ENCODE measurements at places on chromosomes 2 and 18.

- no peak for DNase-seq
Observed at GRCh38 chr2:65754219-65754618, 321.8 kb upstream of the SPRED2 start.

DNA sequence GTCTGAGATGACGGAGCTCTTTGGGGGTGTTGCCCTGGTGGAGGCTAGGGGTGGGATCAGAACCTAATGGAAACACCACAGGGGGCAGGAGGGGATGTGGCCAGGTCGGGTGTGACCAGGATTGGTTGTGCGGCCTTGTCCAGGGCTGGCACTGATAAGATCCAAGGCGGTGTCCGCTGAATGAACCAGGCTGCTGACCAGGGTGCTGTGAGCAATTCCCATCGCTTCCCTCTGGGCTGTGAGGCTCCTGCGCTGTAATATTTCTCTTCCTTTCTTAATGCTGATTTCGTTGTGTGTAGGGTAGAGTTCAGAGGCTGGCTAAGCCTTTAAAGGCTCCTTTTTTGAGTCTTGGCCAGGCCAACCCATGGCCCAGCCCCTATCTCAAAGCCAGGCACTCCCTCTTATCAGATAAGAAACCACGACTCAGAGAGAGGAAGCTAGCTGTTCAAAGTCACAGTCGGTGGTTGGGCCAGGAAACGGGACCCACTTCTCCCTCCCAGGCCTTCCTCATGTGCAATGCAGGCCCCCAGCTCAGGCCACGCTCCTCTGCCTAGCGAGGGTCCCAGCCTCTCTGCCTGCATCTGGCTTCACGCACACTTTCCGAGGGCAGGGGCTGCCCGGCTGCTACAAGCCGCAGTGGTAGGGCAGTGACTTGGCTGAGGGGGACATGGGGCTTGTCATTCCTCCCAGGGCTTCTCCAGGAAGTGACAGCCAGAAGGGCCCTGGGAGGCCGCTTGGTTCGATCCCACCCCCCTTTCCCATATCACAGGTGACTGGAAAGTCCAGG is 26.0 kb upstream of the FOSL2 start:
- no peak for DNase-seq

DNA sequence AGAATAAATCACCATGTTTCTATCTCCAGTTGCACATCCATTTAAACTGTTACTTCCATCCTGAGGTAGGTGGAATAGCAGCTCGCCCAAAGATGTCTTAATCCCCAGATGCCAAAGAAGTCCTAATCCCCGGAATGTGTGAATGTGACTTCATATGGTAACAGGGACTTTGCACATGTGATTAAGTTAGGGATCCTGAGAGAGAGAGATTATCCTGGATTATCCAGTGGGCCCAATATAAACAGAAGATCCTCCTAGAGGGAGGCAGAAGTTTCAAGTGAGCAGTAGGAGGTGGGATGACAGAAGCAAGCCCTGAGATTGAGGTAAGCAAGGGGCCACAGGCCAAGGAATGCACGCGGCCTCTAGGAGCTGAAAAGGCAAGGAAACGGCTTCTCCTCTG is 19.8 kb downstream of the CREG2 start:
- no peak for DNase-seq

DNA sequence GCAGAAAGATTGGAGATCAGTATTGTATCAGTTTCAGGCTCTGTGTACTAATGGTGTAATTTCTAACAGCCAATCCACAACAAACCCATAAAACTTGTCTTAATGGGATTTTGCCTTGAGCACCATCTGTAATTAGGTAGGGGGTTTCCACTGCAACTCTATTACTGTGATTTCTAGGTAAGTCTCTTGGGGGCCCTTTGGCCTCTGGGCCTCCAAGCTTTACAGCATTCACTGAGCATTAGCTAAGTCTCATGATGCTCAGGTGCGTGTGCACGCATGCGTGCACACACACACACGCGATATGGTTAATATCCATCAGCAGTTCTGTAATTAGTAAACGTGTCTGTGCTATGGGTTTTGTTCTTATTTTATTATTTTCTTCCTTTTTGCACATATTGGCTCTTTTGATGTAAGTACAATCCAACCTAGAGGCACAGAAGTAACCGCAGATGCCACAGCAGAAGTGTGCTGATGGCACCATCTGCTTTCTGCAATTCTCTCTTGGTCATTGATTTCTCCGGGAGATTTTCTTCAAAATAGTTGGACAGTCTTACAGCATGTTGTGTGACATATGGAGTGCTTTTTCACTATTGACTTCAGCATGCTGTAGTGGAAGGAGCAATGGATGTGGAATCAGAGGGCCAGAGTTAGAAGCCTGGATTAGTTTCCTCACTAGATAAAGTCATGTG is 592.0 kb downstream of the LRRTM4 start:
- no peak for DNase-seq

DNA sequence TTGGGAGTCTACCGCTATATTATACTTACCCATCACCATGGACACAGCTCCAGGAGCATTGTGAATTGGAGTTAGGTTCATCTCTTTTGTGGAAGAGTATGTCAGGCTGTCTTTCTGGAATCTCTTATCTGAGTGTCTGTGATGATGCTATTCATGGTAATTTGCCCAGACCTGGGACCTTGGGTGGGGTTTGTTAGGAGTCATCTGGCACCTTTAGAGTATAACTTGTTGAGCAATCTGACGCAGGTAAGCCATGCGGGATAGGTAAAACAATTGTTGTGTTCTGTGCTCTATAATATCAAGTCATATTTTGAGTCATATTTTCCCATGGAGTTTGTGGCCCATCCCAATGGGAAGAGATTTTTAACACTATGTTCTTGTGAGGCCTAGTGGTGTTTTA is 49.7 kb upstream of the MAPRE2 start:
- no peak for DNase-seq

DNA sequence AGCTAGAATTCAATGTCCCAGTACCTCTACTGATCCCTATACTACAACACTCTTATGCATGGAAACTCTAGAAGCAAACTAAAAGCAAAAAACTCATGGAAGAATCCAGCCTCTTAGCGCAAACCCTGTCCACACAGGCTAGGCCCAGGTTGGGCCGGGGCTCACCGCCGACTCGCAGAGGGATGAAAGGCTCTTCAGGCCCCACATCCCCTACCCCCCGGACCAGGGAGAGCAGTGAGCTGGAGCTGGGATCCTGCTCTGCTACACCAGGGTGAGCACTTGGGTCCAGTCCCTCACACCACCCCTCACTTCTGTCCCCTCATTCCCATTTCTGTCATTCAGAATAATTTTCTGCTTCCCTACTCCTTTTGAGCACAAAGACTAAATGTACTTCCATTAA is 2.0 kb downstream of the OST4 start:
- no peak for DNase-seq

- peak; percentile 10 for DNase-seq
Observed at GRCh38 chr18:5542515-5543035, 1.2 kb downstream of the EPB41L3 start.

DNA sequence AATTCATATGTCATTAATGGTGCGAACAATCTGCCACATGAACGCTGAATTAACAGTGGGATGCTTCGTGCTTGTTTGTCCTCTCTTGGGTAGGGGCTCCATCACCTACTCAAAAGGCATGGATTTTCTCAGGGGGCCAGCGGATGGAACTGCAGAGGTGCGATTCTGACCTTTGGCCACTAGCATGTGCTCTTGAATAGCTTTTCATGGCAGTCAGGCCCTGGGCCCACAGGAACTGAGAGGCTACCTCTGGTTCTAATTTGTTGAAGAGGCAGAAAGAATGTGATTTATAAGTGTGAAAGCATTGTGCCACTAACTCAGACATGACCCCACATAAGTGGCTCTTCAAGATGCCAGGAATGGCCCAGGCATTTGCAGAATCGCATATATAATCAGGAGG is 283.2 kb downstream of the INSIG2 start:
- DNase-seq, result peak; percentile 43

DNA sequence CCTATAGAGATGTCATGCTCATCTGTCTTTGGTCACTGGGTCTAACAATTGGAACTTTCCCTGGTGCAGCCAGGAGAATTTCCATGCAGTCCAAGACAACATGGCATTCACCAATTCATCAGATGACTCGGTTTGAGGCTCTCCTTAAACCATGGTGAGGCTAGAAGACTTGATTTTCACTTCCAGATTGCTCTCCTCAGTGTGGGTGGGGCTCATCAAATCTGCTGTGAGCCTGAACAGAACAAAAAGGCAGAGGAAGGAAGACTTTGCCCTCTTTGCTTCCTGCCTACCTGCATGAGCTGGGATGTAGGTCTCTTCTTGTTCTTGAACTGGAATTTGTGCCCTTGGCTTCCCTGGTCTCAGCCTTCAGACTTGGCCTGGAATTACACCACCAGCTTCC is 203.4 kb upstream of the TRIB2 start:
- DNase-seq, result no peak

DNA sequence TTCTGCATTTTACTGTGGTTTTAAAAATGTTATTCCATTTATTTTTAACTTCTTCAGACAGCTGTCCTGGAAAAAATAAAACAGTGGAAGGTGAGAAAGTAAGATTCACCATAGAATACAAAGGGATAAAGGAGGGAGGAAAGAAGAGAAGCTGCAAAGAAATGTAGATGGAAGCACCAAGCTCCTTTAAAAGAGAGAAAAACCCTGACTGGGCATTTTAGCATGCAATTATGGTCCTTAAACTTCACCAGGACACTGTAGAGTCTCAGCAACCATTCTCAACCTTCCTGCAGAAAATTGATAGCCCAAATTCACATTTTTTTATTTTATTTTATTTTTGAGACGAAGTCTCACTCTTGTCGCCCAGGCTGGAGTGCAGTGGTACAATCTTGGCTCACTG is 11.6 kb upstream of the ANKRD44 start:
- no peak for DNase-seq

DNA sequence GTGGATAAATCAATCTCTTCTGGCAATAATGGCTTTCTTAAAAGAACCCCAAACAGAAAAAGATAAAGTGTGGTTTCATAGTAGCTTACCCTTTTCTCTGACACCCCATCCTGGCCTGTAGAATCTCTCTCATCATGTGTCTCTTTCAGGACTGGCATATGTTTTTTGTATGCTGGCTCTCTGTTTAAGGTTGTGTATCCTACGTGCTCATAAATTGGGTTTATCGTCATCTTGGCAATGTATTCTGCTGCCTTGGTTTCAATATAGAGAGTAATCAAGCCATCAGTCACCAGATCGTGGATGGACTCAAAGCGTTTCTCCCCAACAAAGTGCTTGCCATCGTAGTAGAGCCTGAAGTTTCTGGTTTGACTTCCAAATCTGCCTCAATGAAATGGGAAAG is 113.5 kb upstream of the CHRNA1 start:
- no peak for DNase-seq

GRCh38 chr2:146730882-146731281 is 1113.9 kb upstream of the ACVR2A start:
- no peak for DNase-seq

DNA sequence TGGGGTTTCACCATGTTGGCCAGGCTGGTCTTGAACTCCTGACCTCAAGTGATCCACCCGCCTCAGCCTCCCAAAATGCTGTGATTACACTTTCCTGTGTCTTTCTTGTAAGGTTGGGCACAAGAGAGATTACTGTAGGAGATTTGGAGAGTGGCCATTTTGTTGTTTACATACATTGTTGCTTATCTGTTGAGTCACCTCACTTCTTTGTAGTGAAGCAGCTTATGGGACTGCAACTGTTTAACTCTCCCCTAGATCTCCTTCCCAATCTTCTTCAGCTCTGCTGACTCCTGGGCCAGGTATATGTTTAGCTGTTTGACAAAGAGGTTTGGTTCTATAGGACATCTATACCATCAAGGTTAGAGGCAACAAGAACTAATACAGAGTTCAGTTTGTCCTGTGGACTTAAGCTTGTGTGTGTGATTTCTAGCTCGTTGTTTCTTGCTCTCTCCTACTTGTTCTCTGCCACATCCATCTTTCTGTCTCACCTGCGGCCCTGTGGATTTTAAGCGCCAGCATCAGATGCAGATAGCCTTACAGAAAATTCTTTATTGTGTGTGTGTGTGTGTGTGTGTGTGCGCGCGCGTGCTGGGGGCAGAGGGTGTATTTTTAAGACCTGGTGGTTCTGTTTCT is 95.4 kb downstream of the HAUS1 start:
- DNase-seq, result no peak

DNA sequence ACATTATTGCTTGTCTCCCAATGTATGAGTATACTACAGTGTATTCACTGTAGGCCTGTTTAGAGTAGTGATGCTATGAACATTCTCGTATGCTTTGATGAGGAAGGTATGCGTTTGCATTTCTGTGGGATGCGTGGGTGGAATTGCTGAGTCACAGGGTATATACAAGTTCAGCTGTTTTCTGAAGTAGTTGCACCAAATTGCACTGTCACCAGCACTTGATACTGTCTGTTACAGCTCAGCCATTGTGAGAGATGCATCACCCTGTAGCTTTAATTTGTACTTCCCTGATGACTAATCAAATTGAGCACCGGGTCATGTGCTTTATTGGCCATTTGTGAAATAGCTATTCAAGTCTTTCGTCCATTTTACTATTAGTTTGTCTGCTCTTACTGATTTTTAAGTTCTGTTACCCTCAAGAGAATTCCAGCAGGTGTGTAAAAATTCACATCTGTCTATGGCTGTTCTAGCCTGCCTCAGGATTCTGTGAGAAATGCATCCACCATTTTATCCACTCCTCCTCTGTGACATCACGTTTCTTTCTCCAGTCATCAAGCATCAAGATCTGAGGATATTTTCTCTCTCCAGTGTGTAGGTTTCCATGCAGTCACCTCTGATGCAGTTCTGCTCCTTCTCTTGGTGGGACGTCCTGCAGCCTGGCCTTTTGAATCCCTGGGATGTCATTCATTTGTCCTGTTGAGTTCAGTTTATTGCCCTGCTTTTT is 72.5 kb downstream of the DGKD start:
- peak; percentile 67 for DNase-seq

DNA sequence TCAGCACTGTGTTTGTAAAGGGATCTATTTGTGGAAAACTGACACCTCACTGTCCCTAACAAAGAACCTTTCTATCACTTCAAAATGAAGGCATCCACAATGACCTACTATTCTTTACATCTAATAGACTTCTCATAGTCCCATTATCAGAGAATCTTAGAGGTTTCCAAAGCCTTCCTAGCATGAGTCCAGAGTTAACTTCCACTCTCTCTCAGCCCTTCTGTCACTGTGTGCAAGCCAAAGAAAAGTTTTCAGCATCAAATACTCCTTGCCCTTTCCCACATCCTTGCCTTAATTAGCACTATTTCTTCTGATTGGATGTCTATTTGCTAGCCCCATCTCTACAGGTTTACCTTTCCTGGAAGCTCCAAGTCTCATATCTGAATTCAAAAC is 178.5 kb downstream of the ERBB4 start:
- DNase-seq, result no peak

DNA sequence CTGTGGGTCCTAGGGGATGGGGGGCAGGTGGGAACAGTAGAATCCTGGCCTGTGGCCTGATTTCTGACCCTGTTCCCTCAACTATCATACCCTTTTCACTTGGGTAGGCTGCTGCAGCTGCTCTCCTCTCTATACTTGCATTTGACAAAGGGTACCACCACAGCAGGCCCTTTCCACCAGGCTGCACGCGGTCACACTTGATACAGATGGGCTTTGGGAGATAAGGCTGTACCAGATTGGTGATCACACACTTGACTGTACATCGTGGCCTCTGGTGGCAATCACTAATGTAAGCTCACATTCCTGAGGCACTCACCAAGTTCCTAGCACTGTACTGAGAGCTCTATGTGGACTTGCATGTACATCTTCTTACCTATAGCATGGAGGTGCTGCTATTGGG is 1.6 kb upstream of the RALB start:
- DNase-seq, result no peak

Data from dermis microvascular lymphatic vessel endothelial cell (primary cell).